Stimulated activated CD4-positive, alpha-beta T cell treated with anti-CD3 and anti-CD28 coated beads, Interleukin-1b, Interleukin-23, amount 100 ng/mL, for 1 hour (primary cell): ENCODE measurements at places on chromosomes 12 and 14.

- DNase-seq = no peak
These were observed 12.8 kb downstream of the TMCC3 start for GRCh38 chr12:94637390-94638113.

DNA sequence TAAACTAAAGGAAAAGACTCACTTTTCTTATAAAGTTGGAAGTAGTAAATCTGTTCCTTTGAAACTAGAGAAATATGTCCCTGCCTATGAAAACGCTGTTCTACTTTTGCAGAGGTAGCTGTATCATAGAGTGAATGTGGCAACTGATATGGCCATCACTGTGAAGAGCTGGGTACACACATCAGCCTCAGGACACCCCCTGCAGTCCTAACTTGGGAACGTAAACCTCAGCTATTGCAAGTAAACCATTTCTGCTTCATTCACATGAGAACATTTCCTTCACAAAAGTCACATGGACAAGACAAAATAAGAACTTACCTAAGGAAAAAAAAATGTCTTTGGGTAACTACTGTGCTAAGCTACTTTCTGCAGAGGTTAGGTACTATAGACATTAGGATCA lies 233.3 kb upstream of the PPFIA2 start:
- DNase-seq = no peak

- DNase-seq = no peak
These were observed 23.1 kb downstream of the SLC6A12 start for GRCh38 chr12:190881-191280.

DNA sequence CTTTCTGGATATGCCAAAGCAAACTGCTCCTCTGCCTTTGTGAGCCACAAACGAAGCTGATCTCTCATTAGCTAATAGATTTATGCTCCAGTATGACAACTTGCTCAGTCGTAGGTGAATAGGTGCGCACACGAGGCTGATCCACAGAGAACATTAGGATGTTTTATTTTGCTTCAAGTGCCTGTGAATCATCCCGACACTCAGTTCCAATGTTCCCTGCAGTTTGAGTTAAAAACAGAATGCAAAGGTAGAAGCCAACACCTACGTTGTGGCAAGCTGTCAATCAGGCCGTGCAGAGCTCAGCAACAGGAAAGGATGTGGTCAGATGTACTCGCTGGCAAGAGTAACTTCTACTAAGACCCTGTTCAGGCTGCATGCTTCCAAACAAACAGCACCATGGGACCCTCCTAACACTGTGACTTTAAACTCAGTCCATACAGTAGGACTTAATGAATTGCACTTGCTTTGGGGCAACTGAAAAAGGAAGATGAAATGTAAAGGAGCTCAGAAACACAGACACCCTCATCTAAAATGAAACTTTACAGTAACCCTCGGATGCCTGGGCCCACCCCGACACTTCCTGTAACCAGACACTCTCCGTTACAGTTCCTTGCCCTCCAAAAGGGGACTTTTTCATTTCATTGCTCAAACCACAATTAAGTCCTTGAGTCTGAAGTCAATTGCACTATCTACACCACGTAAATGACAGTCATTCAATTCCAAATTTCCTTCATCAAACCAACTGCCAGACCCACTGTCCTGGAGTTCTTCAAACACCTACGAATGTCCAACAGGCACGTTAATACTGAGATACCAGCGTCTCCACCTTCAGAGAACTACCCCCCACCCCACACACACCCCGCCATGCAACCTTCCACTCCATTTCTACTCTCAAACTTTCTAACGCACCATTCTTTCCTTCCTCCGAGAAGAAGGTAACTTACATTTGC lies 1.6 kb downstream of the CCDC88C start:
- no peak for DNase-seq

DNA sequence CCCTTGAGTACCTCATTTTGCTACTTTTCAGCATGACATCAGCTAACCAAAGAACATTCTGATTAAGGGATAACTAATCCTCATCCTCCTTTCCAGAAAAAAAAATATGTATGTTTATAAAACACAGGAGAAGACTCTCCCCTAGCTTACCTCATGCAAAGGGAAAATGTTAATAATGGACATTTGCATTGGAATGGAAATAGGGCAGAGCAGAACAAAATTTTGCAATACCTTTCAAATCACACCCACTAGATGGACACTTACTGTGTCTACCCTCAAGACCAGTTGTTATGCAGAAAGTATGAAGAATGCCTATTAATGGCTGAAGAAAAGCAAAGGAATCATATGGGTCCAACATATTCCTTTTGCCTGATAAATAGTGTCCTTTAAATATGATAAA lies 8.9 kb upstream of the SLCO1A2 start:
- DNase-seq = no peak

- DNase-seq = no peak
These were observed 183 bp upstream of the PRMT8 start for GRCh38 chr12:3490895-3491144.

- DNase-seq = peak; percentile 87
These were observed 17.4 kb upstream of the CHFR start for GRCh38 chr12:132904718-132905328.

- no peak for DNase-seq
These were observed 688 bp downstream of the ULK1 start for GRCh38 chr12:131894981-131895639.

DNA sequence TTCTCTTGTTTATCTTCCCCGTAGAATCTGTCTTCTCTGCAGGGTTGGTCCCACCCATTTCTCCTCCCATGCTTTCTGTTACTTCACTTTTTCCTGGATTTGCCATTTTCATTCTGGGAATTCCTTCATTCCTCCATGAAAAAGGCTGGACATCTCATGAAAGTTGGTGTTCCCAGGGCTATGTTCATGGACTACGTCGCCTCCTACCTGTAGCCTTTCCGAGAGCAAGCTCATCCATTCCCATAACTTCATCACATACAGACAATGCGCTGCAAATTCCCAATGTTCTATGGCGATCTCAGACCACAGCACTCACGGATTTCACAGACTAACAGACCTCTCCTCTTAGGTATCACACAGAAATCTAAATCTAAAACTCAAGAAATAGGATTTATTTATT lies 217.1 kb downstream of the EXOC5 start:
- no peak for DNase-seq

DNA sequence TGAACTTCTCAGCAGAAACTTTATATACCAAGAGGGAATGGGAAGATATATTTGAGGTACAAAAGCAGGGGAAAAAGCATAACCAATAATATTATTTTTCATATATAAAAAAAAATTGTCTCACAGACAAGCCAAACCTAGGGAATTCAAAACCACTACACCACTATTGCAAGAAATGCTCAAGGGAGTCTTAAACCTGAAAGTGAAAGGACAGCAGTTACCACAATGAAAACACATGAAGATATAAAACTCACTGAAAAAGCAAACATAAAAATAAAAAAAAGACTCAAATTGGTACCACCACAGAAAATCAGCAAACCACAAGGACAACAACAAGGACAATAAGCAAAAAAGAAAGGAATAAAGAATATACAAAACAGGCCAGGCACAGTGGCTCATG lies 131.9 kb downstream of the CEP128 start:
- DNase-seq = no peak

- no peak for DNase-seq
These were observed 1.1 kb upstream of the MYH7 start for GRCh38 chr14:23436327-23437132.

- no peak for DNase-seq
These were observed 2.4 kb upstream of the HEBP1 start for GRCh38 chr12:13002301-13003097.

- DNase-seq = no peak
These were observed 270.0 kb downstream of the DACT1 start for GRCh38 chr14:58907803-58908202.

GRCh38 chr12:57549909-57550640 lies at the start of gene KIF5A:
KIF5A (plus strand) TSS chr12:57550044; CDS start chr12:57550272, 228 bp downstream.
- DNase-seq = no peak

DNA sequence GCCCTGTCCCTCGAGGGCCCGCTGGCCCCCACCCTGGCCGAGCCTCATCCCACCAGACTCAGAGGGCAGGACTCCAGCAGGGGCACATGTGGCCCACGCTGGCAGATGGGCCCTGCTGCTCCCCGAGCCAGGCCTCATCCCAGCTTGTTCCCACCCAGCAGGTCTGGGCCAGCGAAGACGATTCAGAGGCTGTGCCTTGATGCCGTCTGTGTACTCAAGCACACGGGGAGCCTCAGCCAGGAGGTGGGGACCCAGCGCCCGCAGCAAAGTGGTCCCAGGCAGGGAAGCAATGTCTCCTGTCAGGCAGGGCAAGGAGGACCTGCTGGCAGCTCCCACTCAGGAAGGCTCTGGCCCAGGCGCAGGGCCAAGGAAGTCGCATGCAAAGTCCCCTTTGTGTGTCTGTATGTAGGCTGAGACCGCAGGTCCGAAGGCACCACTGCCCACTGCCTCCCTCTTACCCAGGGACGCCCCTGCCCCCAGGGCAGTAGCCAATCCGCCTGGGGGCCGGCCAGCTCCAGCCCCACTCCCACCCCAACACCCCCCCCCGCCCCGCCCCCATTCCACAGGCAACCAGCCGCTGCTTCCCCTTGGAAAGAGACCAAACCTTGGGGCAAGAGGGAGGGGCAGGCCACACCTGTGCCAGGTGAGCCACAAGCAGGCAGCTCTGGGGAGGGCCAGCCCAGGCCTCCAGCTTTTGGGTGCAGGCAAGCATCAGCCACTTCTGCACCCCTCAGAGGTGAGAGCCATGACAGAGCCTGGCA lies 9.4 kb downstream of the DEGS2 start:
- DNase-seq = no peak

DNA sequence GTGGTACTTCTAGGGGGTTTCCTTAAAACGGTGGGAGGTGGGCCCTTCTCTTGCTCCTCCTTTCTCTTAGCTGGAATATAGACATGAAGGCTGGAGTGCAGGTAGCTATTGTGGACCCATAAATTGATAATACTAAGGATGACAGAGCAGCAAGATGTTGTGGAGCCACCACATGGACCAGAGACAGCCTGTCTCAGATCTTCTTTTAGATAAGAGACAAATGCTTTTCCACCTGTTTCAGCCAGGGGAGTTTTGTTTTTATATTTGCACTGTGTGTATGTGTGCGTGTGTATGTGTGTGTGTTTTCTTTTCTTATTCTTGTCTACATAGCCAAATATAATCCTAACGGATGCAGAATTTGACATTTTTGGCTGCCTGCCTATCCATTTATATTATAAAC lies 62.9 kb upstream of the HIF1A start:
- DNase-seq = no peak

DNA sequence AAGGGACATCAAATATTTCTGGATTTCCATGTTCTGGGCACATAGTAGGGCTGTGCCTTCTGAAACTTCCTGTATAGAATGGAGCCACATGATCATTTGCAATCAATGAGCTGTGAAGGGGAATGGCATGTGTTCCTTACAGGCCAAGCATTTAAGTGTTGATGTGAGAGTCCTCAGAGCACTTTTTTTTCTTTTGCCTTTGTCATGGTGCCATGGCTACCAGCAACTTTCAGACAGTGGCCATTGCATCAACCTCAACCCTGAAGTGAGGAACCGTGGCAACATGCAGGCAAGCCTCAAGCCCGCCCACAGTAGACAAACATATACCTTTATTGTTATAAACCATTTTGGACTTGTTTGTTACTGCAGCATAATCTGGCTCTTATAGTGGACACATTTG lies 948.1 kb downstream of the NRXN3 start:
- no peak for DNase-seq

DNA sequence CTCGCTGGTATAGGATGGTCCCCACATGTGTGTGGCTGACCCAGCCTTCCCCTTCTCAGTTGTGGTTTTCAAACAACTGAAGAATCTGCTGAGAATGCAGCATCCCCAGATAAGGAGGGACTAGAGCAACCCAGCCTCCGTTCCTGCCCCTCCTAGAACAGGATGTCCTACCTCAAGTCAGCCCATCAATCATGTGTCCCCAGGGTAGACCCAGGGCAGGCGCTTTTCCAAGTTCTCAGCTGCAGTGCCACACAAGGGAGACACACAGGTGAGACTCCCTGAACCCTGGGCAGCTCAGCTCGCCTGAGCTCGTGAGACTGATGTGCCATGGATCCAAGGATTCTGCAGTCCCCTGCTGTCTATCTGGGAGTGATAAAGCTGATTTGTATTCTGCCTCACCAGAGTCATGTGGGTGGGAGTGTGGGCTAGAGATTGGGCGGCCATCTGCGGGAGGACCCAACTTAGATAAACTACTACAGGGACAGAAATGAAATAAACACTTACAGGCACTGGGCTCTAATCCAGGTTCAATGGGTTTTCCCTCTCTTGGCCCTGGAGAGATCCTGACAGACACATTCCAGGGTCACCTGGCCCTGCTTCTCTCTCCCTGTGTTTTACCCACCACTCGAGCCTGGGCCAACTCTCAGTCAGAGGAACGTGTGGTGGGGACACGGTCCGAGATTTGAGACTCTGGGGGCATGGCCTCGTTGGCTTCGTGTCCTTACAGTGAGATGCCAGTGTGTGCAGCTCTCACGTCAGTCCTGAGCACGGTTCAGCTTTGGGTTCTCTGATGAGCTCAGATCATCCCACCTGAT lies 303.5 kb upstream of the SFSWAP start:
- DNase-seq = no peak

DNA sequence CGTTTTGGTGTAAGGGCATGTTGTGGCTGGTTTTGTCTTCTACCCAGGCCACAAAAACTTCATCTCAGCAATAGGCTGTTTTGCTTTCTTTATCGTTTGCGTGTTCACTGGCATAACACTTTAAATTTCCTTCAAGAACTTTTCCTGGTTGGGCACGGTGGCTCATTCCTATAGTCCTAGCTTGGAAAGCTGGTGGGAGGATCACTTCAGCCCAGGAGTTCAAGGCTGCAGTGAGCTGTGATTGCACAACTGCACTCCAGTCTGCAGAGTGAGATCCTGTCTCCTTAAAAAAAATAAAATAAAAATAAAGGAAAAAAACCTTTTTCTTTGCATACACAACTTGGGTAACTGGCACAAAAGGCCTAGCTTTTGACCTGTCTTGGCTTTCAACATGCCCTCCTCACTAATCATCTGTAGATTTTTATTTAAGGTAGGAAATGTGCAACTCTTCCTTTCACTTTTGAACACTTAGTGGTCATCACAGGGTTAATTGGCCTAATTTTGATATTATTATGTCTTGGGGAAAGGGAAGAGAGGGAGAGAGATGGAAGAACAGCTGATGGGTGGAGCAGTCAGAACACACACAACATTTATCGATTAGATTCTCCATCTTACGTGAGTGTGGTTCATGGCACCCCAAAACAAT lies 78.9 kb upstream of the PSMA6 start:
- DNase-seq = no peak

GRCh38 chr14:76930549-76930948 lies 98.0 kb downstream of the IRF2BPL start:
- no peak for DNase-seq

DNA sequence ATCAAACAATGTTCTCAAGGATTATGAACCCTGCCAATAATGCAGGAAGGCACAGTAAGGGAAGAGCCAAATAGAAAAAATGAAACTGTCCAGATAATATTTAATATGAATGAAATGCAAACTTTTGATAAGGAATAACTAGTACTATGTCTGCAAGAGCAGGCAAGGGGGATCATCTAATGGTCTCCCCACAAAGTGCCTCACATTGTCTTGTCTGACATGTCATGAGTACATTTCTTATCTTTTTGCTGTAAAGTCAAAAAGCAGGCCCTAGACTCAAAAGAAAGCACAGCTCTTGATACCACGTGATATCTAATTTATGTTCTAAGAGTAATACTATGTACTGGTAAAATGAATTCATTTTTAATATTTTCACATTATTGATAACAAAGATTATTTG lies 43.9 kb upstream of the GTF2A1 start:
- DNase-seq = no peak

- no peak for DNase-seq
These were observed 8.5 kb downstream of the FBXW8 start for GRCh38 chr12:116919247-116919661.
